T-helper 2 cell treated with Interferon-gamma antibody and Interleukin-4, amounts not matched to agents 100 ng/mL and 5 ng/mL, for 36 hours (primary cell): ENCODE measurements at places on chromosomes 5 and 9. TPM values are rescaled to one million over a fixed set of nuclear protein-coding genes. Genes with fewer than 3 reads are reported as not detected.

The C9orf153 gene
- 0.25 and 0.82 TPM in 2 replicates for total RNA-seq

The NR5A1 gene
- total RNA-seq = not detected in 2 replicates

The IL13 gene
- total RNA-seq = 32.6 and 39.1 TPM in 2 replicates

The POLR1E gene
- 34.7 and 35.3 TPM in 2 replicates for total RNA-seq

The ARSI gene
- total RNA-seq = not detected in 2 replicates

The FXN gene
- total RNA-seq = 37.8 and 39.8 TPM in 2 replicates

The YIPF5 gene
- 39.6 and 41.5 TPM in 2 replicates for total RNA-seq

The OCLN gene
- 0.27 and 0.43 TPM in 2 replicates for total RNA-seq
